HepG2 (cell line): ENCODE measurements at places on chromosomes 11 and 22. TPM values are rescaled to one million over a fixed set of nuclear protein-coding genes. Genes with fewer than 3 reads are reported as not detected.

- no peak for DNase-seq
Observed at GRCh38 chr11:27443746-27444507, 28.7 kb downstream of the LGR4 start.

GRCh38 chr11:15667127-15667725, 552.5 kb downstream of the INSC start:
- DNase-seq = no peak

- DNase-seq = no peak
Observed at GRCh38 chr22:23478175-23478574, 101.9 kb downstream of the IGLL1 start.

The GLYAT gene
- not detected in 2 replicates for polyA plus RNA-seq

DNA sequence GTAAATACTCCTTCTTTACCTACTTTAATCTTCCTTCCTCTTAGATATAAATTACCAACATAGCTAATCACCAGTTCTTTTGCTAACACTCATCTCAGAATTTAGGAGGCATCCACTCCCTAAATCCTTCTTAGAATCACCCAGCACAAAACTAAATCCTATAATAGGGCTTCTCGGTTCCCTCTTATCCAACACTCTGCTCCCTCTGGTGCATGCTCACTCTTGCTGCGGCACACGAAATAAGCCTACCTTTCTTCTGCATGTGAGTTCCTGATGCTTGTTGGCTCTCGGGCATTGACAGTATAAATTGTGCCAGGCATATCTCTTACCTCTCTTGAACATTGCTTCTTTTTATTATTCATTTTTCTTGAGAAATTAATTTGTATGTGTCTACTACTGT, 61.0 kb downstream of the OR5AK2 start:
- DNase-seq = no peak

GRCh38 chr11:93791493-93791892, 7.4 kb downstream of the MED17 start:
- no peak for DNase-seq

DNA sequence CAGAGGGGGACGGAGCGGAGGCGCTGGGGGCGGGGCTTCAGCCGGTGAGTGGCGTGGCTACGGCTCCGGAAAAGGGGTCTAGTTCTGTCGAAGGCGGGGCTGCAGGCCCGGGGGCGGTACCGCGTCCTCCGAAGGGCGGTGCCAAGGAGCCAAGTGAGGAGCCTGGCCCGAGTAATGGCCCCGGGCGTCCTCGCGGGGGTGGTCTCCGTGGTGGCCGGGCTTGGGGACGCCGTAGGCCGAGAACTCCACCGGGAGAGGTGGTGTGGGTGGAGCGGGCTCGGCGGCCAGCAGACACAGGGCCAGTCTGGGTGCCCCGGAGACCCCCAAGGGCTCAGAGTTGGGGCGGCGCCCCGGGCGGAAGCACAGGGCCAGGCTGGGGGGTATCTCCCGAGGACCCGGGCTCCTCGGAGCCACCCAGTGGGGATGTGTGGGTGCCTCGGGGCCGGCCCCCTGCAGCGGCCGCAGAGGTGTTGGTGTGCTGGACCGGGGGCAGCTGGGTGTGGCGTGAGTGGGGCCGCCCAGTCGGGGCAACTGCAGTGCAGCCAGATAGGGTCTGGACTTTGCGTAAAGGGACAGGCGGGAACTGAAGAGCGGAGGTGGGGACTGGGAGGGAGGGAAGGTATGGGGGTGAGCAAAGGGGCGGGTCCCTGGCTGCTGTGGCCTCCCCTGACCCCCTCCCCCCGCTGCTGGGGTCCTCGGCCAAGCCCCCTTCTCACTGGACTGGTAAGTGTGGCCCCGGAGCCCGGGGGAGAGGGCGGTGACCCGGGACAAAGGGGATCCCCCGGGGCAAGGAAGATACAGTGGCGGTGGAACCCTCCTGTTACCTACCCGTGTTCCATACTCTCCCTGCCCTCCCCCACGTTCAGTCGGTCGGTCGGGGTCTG, 838 bp downstream of the FKBP2 start:
- DNase-seq = peak; percentile 66

The ALDH3B1 gene
- polyA plus RNA-seq = 5.1 and 6.7 TPM in 2 replicates

DNA sequence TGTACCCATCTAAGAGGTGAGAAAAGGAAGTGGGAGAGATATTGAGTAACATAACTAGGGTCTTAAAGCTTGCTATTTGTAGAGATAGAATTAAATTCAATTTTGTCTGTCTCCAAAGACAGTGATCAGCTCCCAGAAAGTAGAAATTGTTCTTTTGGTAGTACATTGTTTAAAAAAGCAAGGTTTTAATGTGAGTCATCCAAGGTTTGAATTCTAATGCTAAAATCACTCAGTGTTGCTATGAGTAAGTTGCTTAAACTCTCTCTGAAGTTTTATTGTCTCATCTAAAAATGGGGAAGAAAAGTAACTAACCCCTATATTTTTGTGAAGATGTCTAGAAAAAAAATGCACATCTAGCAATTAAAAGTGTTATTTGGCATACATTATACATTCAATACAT, 1004.5 kb upstream of the CCDC90B start:
- DNase-seq = no peak

DNA sequence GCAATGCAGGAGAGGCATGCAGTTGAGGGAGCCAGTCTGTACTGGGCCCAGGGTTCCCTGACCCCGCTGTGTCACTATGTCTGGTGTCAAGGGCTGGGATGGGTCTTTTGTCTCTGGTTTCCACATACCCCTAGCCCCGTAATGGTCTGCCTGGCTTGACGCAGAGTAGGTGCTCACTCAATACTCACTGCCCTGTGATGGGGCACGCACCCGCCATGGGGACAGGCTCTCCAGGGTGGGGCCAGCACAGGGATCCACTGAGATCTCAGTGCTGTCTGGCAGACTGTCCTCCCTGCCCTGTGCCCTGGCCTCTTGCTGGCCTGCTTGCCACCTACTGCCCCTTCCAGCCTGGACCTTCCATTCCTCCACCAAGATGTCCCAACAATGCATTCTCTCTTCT, 101.7 kb upstream of the CD82 start:
- no peak for DNase-seq

- DNase-seq = peak; percentile 40
Observed at GRCh38 chr11:117443266-117444186, 115.9 kb downstream of the CEP164 start.

GRCh38 chr11:79417069-79417920, 23.5 kb downstream of the TENM4 start:
- no peak for DNase-seq

GRCh38 chr11:104836691-104837090, 61.6 kb downstream of the CASP12 start:
- no peak for DNase-seq

DNA sequence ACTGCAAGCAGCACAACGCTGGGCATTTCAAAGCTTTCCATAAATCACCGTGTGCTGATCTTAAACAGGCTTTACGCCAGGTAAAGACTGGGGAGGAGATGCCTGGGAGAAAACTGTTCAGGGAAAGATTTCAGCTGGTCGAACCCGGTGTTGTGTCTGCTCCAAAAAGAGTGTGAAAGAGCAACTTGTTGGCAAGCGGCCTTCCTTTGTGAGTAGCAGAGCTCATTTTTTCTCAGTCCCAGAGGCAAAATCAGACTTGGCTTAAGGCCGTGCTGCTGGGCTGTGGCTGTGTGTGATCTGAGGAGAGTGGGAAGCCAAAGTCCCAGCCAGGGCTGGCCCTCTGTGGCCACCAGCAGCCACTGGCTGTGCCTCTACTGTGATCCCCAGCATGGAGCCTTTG, 75.7 kb upstream of the E2F8 start:
- no peak for DNase-seq

DNA sequence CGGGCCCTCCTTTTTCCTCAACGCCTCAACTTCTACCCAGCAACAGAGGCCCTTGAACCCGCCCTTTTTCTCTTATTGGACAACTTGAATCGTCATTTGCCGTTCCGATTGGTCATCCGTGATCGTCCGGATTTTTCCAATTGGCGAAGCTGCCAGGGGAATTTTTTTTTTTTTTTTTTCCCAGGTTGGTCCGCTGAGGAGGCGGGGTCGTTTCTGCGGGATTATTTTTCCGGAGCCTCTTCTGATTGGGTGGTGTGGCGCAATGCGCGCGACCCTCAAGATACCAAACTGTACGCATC, 465 bp upstream of the TTC9C start:
- peak; percentile 98 for DNase-seq

GRCh38 chr11:86386283-86386682, 11.6 kb downstream of the CCDC81 start:
- no peak for DNase-seq

DNA sequence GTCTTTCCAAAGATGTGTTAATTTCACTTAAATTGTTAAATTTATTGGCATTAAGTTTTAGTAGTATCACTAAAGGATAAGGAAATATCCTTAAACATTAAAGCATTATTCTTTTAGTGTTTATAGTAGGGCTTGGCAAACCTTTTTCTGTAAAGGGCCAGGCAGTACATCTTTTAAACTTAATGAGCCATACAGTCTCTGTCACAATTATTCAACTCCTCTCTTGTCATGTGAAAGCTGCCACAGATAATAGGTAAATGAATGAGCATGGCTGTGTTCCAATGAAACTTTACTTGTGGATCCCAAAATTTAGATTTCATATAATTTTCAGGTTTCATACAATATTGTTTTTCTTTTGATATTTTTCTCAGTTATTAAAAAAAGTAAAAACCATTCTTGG, 268.2 kb upstream of the C11orf87 start:
- no peak for DNase-seq

DNA sequence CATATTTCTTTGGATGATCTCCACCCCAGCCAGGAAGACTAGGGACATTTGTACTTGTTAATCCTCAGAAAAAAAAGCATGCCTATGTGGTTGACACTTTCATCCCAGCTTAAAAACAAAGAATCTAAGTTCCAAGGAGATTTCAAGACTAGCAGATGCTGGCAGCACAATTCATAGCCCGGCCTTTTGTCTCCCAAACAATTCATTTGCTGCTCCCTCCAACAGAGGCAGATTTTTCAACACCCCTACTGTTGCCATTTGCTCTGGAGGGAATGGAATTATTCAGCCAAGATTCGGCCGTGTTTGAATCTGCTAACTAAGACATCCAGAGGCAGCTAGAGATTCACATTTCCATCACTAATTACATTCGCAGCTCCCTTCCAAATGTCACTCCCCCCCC, 15.3 kb downstream of the P2RX3 start:
- DNase-seq = no peak

DNA sequence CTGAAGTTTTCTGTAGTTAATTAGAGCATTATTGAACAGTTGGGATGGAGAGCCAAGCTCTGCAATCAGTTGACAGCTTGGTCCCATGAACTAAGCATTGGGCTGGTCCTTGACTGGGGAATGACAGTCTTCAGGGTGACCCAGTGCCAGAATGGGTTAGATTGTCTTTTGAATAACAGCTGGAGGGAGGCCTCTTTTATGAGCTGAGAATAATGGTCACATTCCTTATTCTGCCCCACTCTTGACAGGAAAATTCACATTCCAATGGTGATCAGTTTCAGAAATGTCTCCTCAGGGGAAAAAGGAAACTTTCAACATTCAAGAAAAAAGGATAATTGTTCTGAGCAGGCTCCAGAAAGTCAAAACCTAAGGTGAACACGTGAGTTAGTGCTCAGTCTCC, 113.9 kb downstream of the KIRREL3 start:
- no peak for DNase-seq

DNA sequence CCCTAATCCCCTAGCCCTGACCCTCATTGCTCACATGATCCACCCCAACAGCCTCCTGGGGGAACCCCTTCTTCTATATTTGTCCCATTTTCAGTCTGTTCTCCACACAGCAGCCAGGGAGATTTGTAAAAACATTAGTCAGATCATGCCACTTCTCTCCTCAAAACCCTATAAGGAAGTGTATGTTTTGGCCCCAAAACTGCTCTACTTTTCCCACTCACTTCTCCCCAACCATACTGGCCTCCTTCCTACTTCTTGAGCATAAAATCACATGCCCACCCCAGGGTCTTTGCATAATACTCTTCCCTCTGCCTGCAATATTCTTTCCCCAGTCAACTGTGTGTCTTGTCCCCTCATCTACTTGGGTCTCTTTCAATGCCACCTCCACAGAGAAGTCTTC, 4.7 kb upstream of the SLC22A12 start:
- no peak for DNase-seq

DNA sequence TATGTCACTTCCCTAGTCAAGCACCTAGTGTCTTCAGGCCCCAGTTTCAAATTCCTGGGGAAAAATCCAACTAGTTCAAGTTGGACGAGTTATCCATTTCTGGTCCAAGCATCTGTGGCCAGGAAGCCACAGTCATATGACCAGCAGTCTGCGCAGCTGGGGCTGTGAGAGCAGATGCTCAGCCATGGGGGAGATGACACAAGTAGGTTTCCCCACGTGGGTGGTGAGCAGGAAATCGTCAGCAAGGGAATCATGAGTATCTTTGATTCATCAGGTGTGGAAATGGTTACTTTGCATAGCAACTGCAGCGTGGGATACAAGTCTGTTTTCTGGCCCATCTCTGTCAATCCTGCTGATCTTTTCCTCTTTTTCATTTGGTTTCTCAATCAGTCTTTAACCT, 185.3 kb downstream of the C11orf91 start:
- DNase-seq = no peak

DNA sequence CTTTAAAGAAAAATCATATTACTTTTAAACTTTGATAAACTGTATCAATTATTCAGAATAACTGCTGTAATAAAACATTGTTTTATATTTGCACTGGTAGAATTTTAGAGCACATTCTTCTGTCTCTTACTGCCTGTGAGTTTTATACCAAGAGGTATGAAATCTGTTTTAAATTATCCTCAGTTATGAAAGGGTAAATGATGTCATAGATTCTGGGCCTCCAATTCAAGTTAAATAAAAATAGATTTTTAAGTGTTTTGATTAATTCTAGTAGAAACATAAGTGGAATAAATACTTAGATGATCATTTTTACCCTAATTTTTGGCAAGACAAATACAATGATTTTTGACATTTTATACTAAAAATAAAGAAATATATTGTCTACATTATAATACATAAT, 93.0 kb downstream of the GUCY1A2 start:
- no peak for DNase-seq
